ENCODE measurements at places on chromosomes 13 and 19. TPM values are rescaled to one million over a fixed set of nuclear protein-coding genes. Genes with fewer than 3 reads are reported as not detected.

- peaks cover 2% of the 10 kb centered on the region for H3K27me3 ChIP-seq
- no peaks in the 10 kb centered on the region for H3K4me1 ChIP-seq
- no peaks in the 10 kb centered on the region for H3K36me3 ChIP-seq
- H3K27ac ChIP-seq, result no peak overlapping the region
- no peak overlapping the region for H3K4me3 ChIP-seq
- no peak for DNase-seq
Measured at GRCh38 chr13:97574926-97575325, 141.0 kb downstream of the RAP2A start.

- peaks cover 2% of the 10 kb centered on the region for H3K36me3 ChIP-seq
- H3K27ac ChIP-seq, result no peak overlapping the region
- H3K4me3 ChIP-seq, result no peak overlapping the region
- peaks cover 2% of the 10 kb centered on the region for H3K27me3 ChIP-seq
- no peak for DNase-seq
- peaks cover 26% of the 10 kb centered on the region for H3K4me1 ChIP-seq
Measured at GRCh38 chr13:23325191-23325590, 108.3 kb downstream of the SACS start.

GRCh38 chr13:111414341-111414740, 93.9 kb downstream of the TEX29 start:
- DNase-seq, result no peak
- H3K36me3 ChIP-seq, result no peaks in the 10 kb centered on the region
- no peaks in the 10 kb centered on the region for H3K4me1 ChIP-seq
- no peak overlapping the region for H3K4me3 ChIP-seq
- H3K27me3 ChIP-seq, result peaks cover 13% of the 10 kb centered on the region

The KLK3 gene
- not detected for total RNA-seq

DNA sequence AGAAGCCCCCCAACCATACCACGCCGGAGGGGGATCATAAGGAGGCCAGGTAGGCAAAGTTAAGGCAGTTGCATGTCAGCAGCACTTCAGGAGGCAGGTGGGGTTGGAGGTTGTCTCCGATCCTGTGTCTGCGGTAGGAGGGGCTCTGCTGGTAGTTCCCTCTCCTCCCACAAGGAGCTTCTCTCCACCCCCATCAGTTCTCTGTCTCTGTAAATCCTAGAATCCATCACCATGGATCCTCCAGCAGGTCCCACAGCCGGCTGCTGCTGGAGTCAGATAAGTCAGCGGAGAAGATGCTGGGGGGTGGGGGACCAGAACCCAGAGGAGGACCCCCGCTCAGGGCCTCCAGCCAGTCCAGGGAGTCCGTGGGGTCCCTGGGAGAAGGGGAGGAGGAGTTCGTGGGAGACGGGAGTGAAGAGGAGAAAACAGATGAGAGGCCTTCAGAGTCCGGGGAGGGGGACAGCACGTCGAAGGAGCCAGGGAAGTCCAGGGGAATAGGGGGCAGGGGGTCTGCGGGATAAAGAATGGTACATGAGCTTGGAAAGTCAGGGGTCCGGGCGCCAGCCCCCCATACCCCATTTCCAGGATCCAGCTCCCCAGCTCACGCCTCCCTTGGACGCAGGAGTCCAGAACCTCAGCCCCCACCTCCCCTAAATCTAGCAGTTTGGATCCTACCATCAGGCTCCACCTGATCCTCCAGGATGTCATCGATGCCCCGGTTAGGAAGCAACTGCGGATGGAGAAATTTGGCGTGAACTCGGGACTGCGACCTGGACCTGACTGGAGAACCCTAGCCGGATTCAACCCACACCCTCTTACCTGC, 6.3 kb downstream of the MAMSTR start:
- H3K4me1 ChIP-seq, result peaks cover 12% of the 10 kb centered on the region
- peaks cover 4% of the 10 kb centered on the region for H3K36me3 ChIP-seq
- DNase-seq, result no peak
- peak overlapping the region; percentile 88 for H3K4me3 ChIP-seq

The TNNI3 gene
- total RNA-seq, result not detected

DNA sequence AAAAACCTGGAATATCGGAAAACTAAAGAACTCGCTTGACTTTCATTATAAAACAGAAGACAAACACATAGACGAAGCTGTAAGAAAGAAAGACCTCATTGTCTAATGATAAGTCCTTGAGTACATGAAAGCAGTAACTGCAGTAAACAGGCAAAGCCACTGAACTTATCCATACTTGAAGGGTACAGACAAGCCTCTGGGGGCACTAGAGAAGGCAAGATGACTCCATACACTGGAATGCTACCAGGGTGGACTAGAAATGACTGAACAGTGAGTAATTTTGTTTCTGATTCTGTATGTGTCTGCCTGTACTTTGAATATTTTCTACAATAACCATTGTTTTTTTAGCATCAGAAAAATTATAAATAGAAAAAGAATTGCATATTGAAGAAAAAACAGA, 507.9 kb downstream of the UQCRFS1 start:
- no peak overlapping the region for H3K27ac ChIP-seq
- no peaks in the 10 kb centered on the region for H3K27me3 ChIP-seq
- no peak overlapping the region for H3K4me3 ChIP-seq

Data from activated CD4-positive, alpha-beta T cell treated with anti-CD3 and anti-CD28 coated beads, Interleukin-2, amount 10 ng/mL, durations not matched to agents 24 days and 14 days (primary cell).